ENCODE measurements at places on chromosomes 11 and 22.

DNA sequence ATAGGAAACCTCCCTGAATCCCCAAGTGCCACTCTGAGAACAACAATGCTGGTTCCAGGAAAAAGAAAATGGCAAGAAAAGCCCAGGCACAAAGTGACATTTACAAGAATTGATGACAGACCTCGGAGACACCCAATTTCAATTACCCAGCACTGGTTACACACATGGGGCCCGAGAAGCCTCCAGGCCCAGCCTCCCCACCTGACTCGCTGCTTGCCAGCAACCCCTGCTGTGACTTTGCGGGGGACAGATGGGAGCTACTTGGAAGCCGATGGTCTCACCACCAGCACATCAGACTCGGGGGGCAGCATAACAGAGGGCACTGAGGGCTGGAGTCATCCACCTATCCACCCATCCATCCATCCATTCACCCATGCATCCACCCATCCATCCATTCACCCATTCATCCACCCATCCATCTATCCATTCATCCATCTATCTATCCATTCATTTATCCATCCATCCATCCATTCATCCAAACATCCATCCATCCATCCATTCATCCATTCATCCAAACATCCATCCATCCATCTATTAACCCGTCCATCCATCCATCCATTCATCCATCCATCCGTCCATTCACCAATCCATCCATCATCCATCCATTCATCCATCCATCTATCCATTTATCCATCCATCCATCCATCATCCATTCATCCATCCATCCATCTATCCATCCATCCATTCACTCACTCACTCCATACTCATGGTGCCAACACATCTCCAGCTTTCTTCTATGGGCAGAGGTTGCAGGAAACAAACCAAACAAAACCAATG lies 567.6 kb downstream of the BRD1 start:
- no peak for DNase-seq

DNA sequence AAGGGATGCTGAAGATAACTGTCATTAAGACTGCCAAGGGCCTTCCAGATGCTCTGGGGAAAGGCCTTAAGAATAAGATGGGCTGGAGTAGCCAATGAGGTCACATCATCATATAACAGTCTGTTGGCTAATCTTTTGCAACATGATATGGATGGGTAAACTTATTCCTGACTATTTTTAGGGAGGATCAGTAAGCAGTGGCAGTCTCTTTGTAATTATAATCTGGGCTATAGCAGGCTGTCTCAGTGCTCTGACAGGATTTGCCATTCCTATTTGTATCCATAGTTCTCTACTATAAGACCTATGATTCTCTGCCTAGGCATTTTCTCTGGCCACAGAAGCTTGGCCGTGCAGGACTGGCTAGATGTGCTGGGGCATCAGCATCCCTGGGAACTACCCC lies 16.1 kb upstream of the CALCB start:
- no peak for DNase-seq

DNA sequence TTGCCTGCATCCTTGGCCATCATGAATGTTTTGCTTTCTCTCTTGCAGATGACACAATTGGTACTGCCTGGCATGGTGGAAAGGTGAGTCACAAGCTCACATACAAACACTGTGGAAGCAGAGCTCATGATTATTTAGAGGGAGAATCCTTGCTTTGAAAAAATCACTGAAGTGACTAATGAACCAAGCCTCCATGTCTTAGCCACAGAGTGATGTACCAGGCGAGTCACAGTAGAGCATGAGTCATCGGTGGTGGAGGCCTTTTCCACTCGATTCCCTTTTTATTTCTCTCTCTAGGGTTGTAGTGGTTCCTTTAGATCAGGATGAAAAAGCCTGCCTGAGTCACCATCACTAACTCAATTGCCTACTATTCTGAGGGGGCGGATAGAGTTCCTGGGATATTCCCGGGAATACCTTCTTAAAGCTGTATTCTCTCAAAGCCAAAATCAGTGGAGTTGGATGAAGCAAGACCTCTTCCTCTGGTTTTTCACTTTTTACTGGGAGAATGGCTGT lies 49.6 kb upstream of the ALKBH3 start:
- no peak for DNase-seq

DNA sequence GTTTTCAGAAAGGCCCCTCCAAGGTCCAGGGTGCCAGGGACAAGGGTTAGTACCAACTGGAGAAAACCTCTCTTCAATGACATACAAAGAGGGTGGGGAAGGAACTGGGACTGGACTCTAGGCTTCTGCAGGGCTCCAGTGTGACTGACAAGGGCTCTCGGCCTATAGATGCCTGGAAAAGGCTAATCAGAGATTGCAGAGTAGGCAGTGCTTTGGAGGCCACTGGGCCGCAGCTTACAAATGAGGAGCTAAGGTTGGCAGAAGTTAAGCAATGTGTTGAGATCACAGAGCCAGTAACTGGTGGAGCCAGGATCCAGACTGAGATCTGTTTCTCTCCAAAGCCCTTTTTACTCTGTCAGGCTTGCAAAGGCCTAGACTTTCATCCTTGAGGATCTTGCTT lies 7.4 kb upstream of the DGKZ start:
- DNase-seq: no peak

DNA sequence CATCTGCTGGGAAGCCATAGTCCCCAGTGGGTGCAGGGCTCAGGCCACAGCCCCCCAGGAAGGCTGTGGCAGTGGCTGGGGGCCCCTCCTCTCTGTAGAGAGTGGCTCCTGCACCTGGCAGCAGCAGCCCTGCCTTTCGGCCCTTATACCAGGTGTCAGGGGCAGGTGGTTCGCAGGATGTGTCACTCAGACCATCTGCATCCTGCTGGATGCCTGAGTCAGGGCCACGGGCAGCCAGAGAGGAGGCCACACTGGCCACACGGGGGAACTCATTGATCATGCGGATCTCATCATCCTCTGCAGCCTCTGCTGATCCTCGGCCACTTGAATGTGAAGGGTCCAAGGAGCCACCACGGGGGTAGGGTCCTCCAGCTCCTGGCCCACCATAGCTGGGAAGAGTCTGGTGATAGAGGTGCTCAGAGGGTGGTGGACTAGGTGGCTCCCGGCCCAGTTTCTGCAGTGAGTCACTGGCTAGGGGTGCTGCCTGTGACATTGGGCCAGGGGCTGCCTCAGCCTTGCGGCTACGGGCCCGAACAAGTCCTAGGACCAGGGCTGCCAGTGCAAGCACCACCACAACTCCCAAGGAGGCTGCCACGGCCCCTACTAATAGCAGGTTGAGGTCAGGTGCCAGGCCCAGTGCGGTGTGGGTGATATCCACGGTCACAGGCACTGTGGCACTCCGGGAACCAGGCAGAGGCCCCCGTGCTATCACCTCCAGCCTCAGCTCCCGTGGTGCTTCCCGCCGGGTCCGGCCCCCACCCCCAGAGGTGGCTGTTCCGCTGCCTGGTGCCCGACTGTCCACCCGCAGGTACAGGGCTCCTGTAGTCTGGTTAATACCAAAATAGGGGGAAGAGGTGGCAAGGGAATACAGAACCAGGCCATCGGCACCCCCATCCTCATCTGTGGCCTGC lies 3.3 kb upstream of the TPP1 start:
- no peak for DNase-seq

DNA sequence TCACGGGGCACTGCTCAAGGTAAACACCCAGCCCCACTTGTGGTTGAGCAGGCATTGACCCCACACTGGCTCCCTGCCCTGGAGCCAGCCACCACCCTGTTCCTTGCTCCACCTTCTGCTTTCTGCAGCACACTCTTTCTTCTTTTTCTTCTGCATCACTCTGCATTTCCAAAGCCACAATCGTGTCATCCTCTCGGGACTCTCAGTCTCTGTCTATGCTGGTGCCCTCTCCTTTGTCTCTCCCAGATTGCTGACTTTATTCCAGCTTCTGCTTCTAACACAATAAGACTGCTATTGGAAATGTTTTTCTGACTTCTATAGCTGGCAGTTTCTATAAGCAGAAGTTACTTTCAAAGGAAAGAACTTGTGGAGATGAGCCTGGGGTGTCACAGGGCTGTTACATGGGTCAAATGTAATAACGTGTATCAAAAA lies 14.4 kb downstream of the GRAP2 start:
- peak; percentile 83 for DNase-seq

- DNase-seq: no peak
These were observed 12.8 kb downstream of the CD82 start for GRCh38 chr11:44578279-44578678.

DNA sequence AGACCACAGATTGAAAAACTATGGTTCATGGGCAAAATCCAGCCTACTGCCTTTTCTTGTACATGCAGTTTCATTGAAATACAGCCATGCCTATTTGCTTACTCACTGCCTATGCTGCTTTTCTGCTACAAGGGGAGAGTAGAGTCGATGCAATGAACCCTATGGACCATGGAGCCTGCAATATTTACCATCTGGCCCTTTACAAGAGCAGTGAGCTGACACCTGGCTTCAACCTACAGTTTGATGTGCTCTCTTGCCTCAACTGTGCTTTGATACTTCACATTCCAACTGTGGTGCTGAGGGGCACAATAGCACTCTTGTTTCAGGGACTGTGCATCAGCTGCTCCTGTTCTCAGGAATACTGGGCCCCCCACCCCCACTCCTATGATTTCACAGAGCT lies 239.5 kb upstream of the SORL1-AS1 start:
- DNase-seq: no peak

- peak; percentile 38 for DNase-seq
These were observed 89.8 kb upstream of the PARVA start for GRCh38 chr11:12287374-12288211.

- no peak for DNase-seq
These were observed 35.2 kb upstream of the RRM1 start for GRCh38 chr11:4059424-4059823.

DNA sequence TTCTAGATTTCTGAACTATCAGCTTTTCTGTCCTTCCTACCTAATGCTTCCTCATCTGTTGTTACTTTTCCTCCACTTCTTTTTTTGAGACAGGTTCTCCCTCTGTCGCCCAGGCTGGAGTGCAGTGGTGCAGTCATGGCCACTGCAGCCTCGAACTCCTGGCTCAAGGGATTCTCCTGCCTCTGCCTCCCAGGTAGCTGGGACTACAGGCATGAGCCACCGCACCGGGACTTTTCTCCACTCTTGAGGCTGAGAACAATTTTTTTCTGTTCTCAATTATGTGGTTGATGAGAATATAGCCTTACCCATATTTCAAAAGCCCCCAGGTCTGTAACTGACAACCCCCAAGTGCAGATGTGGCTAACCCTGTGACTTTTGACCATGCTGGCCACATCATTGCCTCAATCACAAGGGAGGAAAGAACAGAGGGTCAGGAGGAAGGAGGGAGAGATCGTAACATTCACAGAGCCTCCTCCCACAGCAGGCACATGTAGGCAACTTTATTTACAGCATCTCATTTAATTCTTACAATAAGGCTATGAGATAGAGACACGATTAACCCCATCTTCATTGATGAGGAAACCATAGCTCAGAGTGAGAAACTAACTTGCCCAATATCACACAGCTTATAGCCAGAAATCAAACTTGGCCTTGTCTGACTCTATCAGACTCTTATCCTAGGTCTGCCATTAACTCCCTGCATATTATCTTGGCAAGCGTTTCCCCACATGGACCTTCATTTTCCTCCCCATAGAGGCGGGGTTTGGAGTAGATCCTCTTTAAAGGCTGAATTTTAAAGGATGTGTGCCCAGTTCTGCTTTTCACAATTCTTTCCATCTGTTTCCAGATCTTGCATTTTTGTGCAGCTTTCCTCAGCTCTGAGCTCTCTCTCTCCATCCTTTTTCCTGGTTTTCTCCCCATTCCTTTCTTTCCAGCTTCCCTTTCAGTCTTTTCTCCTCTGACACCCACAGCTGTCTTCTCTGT lies 9.6 kb downstream of the POU2F3 start:
- DNase-seq: no peak

DNA sequence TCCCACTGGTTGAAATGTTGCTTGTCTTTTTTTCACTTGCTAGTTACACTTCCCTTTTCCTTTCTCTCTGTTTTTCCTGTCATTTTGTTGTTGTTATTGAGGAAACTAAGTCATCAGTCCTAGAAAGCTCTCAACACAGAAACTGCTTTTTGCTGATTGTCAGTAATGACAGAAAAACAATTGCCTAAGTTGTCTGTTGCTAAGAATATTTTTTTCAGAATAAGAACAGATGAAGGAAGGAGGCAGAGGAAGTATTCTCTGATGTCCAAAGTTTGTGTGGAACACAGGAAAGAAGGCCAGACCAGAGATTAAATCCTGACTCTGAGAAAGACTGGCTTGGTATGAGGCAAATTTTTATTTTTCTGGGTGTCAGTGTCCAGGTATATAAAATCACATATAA lies 163.3 kb downstream of the CASP12 start:
- no peak for DNase-seq

GRCh38 chr22:24775769-24776492 lies 1.4 kb upstream of the PIWIL3 start:
- DNase-seq: no peak

GRCh38 chr22:25736378-25737011 lies 5.5 kb upstream of the MYO18B start:
- DNase-seq: no peak

DNA sequence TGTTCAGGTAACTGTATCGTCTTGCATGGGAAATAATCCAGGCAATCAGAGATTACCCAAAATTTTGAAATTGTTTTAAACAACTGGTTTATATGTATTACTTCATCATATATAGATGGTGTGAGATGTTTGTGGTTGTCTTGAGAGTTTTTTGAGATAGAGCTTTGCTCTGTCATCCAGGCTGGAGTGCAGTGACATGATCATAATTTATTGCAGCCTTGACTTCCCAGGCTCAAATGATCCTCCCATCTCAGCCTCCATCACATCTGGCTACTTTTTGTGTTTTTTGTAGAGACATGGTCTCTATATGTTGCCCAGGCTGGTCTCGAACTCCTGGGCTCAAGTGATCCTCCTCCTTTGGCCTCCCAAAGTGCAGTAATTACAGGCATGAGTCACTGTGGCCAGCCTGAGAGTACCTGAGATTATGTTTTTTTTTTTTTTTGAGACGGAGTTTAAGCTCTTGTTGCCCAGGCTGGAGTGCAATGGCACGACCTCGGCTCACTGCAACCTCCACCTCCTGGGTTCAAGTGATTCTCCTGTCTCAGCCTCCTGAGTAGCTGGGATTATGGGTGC lies 11.5 kb downstream of the CTNND1 start:
- no peak for DNase-seq
